ENCODE measurements at places on chromosomes 7 and 10.

- DNase-seq = no peak
Observed at GRCh38 chr10:4016214-4016740, 231.3 kb upstream of the KLF6 start.

- DNase-seq = no peak
Observed at GRCh38 chr7:71430246-71430645, 298.3 kb downstream of the GALNT17 start.

DNA sequence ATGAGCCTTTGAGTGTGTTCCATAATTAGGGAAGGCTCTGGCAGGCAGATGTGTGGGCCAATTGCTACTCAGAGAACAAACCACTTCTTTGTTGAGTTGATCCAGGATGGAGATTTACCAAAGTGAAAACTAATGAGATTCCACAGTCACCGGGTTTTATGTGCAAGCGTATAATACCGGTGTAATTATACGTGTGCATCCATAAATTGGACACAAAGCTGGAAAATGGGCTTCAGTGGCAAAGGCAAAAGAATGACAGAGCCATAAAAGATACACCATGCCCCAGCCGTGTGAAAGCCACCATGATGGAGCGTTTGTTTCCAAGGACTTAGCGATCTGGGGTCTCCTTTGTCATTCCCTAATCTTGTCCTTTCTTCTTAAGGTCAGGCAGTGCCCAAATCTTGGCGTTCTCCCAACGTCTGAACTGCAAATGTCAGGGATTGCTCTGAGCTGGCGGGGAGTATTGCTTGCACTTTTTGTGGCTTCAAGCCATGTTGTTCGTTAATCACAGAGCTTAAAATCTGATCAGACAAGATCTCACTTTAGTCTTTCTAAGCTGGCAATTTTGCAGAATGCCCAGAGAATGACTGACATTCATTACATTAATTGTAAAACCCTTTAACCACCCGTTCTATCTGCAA, 70.1 kb downstream of the NPTX2 start:
- no peak for DNase-seq

DNA sequence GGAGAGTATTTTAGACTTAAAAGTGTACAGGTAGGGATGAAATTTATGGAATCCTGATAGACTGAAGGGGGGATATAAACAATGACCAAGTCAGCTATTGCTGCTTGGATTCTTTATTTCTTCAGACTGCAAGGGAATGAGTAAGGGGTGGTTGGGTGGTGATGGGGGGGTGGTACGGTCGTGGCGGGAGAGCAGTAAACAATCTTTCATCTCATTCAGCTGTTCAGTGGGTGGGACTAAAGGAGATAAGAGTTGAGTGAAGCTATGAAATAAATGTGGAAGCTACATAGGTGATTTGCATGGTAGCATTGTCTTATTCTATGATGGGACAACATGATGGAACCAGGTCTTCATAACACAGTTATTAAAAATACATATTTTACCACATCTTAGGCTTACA, 1.8 kb downstream of the SEPTIN7 start:
- no peak for DNase-seq

DNA sequence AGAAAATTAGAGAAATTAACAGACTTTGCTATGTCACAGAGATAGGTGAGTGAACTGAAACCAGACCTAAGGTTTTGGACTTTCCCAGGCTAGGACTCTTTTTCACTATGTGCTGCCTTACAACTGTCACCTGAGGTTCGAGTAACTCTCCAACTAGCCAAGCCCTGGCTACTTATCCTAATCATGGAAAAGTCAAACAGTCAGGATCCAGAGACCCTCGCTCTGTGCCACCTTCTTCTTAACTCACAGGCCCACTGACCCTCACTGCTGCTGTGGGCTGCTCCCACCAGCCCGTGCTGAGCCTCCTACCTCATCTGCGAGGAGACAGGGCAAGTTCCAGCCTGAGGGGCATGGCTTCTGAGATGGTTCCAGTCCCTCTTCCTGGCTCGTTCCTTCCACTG, 211.4 kb upstream of the KLF14 start:
- DNase-seq = no peak

- no peak for DNase-seq
Observed at GRCh38 chr7:4835398-4836205, 26.2 kb downstream of the PAPOLB start.

- peak; percentile 4 for DNase-seq
Observed at GRCh38 chr10:115092555-115093285, 445 bp upstream of the ATRNL1 start.

DNA sequence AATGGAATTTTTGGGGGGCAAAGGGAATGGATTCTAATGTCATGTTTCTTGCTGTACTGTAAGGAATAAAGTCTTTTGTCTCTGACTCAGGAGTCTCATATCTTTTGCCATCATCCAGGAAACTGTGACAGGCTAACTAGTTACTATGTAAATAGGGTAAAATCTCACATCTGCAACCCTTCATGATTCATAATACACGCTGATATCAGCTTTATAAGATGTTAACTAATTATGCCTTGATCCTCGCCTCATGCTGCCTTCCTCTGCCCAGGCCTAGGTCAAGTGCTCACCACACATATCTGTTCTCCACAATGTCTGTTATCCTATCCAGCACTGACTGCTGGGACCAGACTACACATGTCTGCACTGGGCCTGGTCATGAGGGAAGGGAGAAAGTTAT, 81.3 kb upstream of the CXCL12 start:
- no peak for DNase-seq

- DNase-seq = no peak
Observed at GRCh38 chr10:9243941-9244411, 1189.5 kb downstream of the GATA3 start.

- no peak for DNase-seq
Observed at GRCh38 chr10:89633484-89633883, 11.6 kb downstream of the PANK1 start.

DNA sequence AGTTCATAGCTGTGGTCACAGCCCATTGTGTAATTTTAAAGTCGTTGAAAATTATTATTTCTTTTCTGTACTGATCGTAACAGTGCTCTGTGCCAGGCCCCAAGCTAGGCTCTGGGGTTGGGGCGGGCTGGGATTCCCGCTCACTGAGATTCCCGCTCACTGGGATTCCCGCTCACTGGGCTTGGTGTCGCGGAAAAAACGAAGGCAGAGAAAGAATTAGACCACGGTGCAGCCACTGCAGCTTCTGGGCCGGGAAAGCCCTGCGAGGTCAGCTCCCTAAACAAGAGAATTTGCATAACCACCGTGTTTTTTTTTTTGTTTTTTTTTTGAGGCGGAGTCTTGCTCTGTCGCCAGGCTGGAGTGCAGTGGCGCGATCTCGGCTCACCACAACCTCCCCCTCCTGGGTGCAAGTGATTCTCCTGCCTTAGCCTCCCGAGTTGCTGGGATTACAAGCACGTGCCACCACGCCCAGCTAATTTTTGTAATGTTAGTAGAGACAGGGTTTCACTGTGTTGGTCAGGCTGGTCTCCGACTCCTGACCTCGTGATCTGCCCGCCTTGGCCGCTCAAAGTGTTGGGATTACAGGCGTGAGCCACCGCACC, 31.2 kb downstream of the FOXK1 start:
- DNase-seq = no peak

GRCh38 chr7:131499801-131500200, 56.6 kb downstream of the PODXL start:
- DNase-seq = no peak

DNA sequence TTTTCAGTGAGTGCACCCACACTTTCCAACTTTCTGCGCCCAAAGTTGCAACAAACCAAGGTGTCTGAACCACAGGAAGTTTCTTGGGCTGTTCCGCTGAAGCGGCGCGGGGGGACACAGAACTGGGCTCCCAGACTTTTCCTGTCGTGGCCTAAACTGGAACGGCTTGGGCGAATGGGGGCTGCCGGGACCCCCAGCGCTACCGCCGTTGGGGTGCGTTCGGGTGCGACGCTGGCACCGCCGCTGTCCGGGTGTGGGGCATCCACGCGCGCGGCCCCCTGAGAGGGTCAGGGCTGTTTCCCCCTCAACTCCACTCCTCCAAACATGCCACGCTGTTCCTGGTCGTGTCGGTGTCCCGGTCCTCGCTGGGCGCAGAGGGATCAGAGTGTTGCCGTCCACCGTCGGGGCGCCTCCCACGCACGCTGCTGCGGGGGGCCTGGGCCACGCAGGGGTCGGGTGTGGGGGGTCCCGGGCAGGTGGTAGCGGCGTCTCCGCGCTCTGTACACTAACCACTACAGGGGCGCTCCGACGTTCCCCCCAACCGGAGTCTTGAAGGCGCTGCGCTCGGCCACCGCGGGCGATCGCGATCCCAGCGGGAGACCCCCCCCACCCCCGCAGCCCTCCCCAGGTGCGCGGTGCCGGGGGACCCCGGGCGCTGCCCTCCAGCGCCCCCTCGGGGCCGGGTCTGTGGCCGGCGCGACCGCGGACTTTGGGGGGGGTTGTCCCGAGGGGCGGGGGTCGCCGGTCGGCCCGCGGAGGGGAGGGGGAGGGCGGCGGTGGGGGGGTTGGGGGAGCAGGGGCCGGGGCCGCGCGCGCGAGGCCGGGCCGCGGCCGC, 2.2 kb upstream of the CUX1 start:
- DNase-seq = peak; percentile 60

- no peak for DNase-seq
Observed at GRCh38 chr10:61944410-61945147, 43.1 kb downstream of the ARID5B start.

DNA sequence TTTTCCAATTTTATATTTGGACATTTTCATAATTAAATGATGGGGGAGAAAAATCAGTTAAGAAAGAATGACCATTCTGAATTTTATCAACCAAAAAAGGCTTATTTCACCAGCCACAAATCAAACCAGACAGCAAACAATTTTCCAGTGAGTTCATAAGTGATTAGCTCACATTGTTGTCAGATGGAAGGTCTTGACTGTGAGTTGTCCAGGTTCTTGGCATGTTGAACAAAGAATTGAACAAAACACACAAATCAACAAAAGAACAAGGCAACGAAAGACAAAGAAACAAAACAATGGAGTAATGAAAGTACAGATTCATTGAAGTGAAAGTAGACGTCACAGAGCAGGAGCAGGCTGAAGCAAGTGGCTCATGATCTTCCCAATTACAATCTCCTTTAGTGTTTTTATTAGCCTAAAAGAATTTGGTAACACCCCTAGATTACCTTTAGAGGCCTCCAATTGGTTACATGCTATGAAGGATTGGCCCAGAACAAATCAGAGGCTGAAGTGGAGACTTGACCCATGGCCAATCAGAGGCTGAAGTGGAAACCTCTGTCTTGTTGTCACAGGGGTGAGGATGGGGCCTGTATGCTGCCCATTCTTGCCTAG, 248.7 kb downstream of the NEBL start:
- DNase-seq = no peak

DNA sequence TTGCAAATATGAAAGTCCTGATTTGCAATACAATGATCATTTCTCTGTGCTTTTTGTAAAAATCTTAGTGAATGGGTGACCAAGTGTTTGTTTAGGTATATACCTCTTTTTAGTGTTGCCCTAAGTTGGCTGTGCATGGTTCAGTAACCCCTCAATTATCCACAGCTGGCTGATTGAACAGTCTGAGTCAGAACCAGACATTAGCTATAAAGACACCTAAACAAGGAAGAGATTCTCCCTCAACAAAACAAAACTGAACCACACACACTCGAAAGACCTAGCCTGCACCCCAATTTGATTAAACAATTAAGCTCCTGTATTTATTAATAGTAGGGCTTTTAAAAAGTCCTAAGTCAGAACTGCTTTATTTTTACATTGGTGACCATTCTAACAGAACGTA, 2.8 kb downstream of the RSBN1L start:
- no peak for DNase-seq

DNA sequence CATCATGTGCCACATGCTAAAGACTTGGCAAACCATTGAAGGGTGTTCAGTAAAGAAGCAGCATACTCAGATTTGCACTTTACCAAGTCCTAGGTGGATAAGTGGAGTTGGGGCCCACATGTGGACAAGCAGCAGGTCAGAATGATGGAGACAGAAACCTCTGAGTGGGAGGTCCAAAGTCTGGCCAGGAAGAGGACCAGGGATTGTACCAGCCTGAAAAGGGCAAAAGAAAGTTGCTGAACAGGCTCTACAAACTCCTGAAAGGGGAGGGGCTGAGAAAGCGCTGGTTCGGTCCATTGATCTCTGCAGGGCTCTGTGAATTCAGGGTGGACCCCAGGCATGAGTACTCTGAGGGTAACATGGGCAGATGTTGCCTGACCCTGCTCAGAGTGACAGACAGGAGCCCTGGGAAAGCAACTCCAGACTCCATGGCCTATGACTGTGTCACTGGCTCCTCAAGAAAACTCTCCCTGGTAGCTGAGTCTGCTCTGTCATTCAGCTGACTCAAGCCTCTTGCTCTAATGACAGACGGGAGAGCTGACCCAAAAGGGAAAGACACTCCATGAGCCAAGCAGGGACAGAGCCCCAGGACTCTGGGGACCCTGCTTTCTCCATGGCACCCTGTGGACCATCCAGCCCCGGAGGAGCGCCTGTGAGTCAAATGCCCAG, 68.5 kb downstream of the TBXAS1 start:
- DNase-seq = no peak
